CD14-positive monocyte (primary cell): ENCODE measurements at places on chromosomes 1 and 21. TPM values are rescaled to one million over a fixed set of nuclear protein-coding genes. Genes with fewer than 3 reads are reported as not detected.

The KRTAP7-1 gene
- polyA plus RNA-seq, result 0.13 TPM in 1 of 2 replicates, not detected in the other

The HJV gene
- polyA plus RNA-seq, result not detected

The TLR5 gene
- 58.0 TPM for polyA plus RNA-seq

DNA sequence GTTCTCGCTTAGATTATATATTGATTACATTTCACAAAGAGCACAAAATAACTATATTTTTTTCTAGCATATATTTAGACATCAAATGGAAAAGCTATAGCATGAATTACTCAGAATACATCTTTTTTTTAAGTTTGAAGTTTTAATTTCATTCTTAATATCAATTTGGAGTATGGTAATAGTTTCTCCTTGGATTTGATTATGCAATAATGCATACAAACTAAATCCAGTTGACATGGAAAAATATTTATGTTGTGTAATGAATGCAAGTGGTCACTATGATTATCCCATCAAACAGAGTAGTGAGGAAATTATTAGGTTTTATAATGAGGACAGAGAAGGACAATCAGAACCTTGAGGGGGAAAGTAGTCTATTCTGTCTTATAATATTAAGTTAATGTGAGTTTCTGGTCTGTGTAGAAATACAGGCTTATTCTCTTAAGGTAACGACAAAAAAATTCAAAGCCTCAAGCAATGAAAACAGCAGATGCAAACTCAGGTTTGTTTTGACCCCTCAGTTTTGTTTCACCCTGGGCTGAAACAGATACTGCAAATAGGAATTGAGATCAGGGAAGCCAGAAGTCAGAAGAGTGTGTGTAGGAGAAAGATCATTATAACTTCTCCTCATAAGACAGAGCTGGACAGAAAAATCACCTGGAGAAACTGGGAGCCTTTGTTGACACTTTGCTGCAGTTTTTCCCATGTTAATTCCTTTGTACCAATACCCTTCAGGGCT, 23.7 kb downstream of the LRRC8B start:
- H3K27ac ChIP-seq, result no peak overlapping the region
- no peak for DNase-seq
- H3K4me1 ChIP-seq, result peaks cover 42% of the 10 kb centered on the region

DNA sequence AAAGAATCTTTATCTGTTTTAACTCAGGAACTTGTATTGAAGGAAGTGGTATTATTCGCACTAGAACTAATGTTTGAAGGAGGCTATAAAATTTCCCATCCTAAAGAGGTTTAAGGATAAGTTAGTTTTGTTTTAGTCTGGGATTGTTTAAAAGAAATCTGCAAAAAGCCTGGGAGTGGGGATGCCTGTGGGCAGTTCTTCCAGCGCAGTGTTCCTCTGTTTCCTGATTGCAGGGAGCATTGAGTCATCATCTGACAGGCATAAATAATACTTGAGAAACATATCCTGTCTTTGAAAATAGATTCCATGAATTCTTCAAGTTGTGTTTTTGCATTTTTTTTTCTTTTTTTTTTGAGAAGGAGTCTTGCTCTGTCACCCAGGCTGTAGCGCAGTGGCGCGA, 350.8 kb upstream of the PTBP2 start:
- no peaks in the 10 kb centered on the region for H3K27me3 ChIP-seq
- H3K4me3 ChIP-seq, result no peak overlapping the region
- DNase-seq, result no peak
- no peaks in the 10 kb centered on the region for H3K4me1 ChIP-seq
- H3K36me3 ChIP-seq, result no peaks in the 10 kb centered on the region

DNA sequence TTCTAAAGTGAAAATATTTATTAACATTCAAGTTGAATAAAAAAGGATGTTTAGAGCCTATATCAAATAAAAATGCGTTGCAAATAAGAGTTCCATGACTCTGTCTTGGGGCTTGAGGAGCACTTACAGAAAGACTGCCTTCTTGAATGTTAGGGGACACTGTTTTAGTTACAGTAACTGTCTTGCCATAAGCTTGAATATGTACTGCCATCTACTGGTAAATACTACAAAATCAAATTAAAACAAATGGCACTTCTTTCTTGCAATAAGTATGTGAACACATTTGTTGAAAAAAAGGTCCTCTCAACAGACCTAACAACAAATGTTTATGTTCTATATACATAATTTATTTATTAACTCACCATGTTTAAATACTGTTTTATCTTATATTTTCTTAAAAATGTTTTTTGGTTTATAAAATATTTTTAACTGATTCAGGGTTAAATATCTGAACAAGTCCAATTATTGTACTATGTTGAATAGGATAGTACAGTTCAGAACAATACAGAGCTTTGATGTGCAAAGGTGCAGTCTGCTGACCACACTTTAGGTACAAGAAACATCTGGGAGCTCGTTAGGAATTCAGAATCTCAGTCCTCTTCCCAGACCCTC, 199.5 kb downstream of the LRRIQ3 start:
- H3K36me3 ChIP-seq, result no peaks in the 10 kb centered on the region
- no peaks in the 10 kb centered on the region for H3K4me1 ChIP-seq
- no peak for DNase-seq
- H3K27ac ChIP-seq, result no peak overlapping the region
- no peak overlapping the region for H3K4me3 ChIP-seq

- no peaks in the 10 kb centered on the region for H3K36me3 ChIP-seq
- no peak overlapping the region for H3K27ac ChIP-seq
- H3K4me1 ChIP-seq, result peaks cover 25% of the 10 kb centered on the region
Measured at GRCh38 chr1:220734571-220735326, 13.4 kb upstream of the MTARC2 start.

- no peak overlapping the region for H3K4me3 ChIP-seq
- H3K27ac ChIP-seq, result no peak overlapping the region
- H3K36me3 ChIP-seq, result no peaks in the 10 kb centered on the region
- DNase-seq, result no peak
Measured at GRCh38 chr1:36884029-36884701, 150.2 kb downstream of the GRIK3 start.

DNA sequence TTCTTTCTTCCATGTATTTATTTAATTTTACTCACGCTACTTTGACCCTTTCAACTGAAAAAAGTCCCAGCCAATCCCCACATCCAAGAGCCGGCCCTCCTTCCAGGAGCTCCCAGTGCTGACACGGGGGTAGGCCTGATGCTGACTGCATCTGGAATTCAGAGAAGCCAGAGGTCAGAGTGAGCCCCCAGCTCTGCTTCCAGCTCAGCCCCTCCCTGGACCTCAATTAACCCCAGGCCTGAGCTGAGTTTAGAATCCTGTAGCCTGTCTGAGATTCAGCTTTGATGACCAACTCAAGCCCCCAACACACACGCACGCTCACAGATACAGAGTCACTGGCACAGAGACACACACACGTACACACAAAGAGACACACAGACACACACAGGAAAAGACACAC, 247.9 kb downstream of the NPHP4 start:
- H3K27ac ChIP-seq, result no peak overlapping the region
- H3K36me3 ChIP-seq, result no peaks in the 10 kb centered on the region
- no peaks in the 10 kb centered on the region for H3K4me1 ChIP-seq
- H3K4me3 ChIP-seq, result no peak overlapping the region
- no peaks in the 10 kb centered on the region for H3K27me3 ChIP-seq
- DNase-seq, result no peak

DNA sequence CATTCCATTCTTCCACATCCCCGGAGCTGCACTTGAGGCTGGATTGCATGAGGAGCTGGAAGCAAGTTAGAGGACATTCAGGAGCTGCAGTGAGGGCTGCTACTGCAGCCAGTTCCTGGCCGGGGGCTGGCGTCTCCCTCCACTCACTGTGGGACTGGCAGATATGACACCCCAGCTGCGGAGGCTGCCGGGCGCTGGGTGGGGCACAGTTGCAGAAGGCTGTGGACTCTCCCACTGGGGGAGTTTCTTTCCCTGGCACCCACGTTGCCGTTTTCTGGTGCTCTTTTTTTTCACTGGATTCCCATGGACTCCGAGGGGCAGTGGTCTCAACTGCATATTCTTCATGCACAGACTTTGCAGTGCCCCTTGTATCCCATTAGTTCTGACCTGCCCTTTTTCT, 351.1 kb upstream of the AJAP1 start:
- H3K27ac ChIP-seq, result no peak overlapping the region
- no peak overlapping the region for H3K4me3 ChIP-seq
- H3K36me3 ChIP-seq, result no peaks in the 10 kb centered on the region
- DNase-seq, result no peak
- no peaks in the 10 kb centered on the region for H3K4me1 ChIP-seq
- no peaks in the 10 kb centered on the region for H3K27me3 ChIP-seq

GRCh38 chr1:103110701-103111100, 2.4 kb upstream of the COL11A1 start:
- no peaks in the 10 kb centered on the region for H3K36me3 ChIP-seq
- peaks cover 37% of the 10 kb centered on the region for H3K27me3 ChIP-seq
- H3K4me1 ChIP-seq, result no peaks in the 10 kb centered on the region
- DNase-seq, result no peak
- no peak overlapping the region for H3K27ac ChIP-seq

DNA sequence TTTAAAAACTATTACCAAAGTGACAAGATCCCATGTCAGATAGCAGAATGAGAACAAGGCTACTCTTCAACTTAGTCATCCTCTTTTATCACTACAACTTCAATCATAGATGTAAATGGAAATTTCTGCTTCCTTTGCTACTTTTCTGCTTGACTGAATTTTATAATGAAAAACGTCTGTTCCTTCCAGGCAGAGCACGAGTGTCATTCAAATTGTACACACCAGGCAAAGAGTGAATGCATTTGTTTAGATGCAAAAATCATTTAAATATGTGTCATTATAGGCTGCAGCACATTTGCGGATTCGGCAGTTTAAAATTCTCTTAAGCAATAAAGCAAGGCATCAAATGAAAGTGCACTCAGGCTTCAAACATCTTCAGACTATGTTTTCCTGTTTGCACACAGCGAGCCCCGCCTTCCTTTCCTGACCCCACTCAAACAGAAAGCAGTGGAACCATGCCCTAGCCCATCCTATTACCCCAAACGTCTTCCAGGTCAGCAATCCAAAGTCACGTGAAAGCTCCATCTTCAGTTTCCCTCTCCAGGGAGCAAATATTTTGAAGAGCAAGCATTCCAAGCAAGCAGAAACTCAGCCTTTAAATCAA, 99.6 kb downstream of the APP start:
- no peak overlapping the region for H3K4me3 ChIP-seq
- no peaks in the 10 kb centered on the region for H3K27me3 ChIP-seq
- no peak overlapping the region for H3K27ac ChIP-seq
- peaks cover 5% of the 10 kb centered on the region for H3K4me1 ChIP-seq
- DNase-seq, result no peak
